ENCODE measurements at places on chromosomes 6 and 20. TPM values are rescaled to one million over a fixed set of nuclear protein-coding genes. Genes with fewer than 3 reads are reported as not detected.

- DNase-seq: no peak
These were observed 1.4 kb downstream of the DEFB132 start for GRCh38 chr20:258963-259362.

DNA sequence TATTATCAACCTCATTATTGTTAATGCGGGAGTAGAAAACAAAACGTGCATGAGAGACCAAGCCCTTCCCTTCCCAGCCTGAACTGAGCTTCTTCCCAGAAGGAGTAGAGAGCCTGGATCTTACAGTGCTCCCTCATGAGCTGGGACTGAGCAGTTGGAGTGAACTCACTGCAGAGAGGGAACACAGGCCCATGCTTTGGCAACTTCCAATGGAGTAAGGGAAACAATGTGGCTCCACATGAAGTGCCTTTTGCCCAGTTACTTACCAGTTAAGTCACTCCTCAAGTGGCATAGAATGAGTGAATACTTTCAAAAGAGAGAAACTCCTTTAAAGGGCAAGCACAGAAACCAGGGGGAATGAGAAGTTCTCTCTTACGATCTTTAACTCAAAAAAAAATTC, 12.4 kb downstream of the FHL5 start:
- no peak for DNase-seq

DNA sequence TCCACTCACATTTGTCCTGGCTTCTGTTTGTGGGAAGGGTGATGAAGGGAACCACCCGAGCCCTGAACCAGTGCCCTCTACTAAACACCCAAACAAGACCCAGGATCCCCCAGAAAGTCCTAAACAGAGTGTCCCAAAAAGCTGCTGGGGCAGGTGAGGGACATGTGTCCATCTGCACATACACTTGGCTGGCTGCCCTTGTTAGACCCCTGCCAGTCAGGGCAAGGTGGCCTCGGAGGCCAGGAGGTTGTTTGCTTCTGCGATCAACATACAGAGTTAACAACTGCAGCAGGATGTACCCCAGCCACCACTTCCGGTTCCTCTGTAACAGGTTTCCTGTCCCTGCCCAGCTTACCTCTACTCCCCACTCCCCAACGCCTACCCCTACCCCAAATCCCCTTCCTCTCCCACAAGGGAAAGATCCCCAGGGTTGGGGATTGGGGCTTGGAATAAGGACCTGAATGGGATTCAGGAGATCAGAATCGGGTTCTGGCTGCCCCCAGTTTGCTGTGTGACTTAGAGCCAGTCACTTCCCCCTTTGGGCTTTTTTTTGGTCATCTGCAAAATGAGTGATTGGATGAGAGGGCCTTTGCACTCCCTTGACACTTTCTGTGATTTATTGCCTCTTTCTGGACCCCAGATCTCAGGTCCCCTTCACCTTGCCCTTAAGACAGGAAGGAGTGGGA, 13.9 kb downstream of the DEF6 start:
- DNase-seq: no peak

Gene RBBP8NL
- not detected for total RNA-seq

- no peak for DNase-seq
These were observed 6.1 kb downstream of the PTPRT start for GRCh38 chr20:43183536-43184070.

Gene ME1
- 19.6 TPM for total RNA-seq

DNA sequence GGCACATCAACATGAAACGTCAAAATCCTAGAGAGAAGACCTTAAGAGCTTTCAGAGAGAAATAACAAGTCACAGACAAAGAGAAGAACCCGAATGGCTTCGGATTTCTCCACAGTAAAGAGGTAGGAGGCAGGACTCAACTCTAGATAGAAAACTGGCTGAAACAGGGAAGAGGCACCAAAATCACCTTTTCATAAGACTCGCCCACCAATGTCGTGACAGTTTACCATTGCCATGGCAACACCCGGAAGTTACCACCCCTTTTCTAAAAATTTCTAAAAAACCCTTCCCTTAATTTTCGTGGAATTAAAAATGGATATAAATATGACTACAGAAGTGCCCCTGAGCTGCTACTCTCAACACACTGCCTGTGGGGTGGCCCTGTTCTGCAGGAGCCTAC, 12.3 kb upstream of the DEFB121 start:
- no peak for DNase-seq

Gene POLH
- 13.4 TPM for total RNA-seq

GRCh38 chr6:40325041-40325440, 262.1 kb downstream of the LRFN2 start:
- DNase-seq: no peak

- no peak for DNase-seq
These were observed 714.8 kb downstream of the EPM2A start for GRCh38 chr6:145020543-145020942.

GRCh38 chr6:62283365-62283764, 2.7 kb downstream of the KHDRBS2 start:
- no peak for DNase-seq

- DNase-seq: no peak
These were observed 13.5 kb upstream of the DAAM2 start for GRCh38 chr6:39778581-39779255.

- DNase-seq: no peak
These were observed 127.5 kb downstream of the SOBP start for GRCh38 chr6:107617341-107617932.

- no peak for DNase-seq
These were observed 1235.5 kb upstream of the CITED2 start for GRCh38 chr6:140609956-140610355.

- no peak for DNase-seq
These were observed 108.6 kb upstream of the DUSP22 start for GRCh38 chr6:183668-184067.

Gene ADGRF5
- total RNA-seq: 22.3 TPM

DNA sequence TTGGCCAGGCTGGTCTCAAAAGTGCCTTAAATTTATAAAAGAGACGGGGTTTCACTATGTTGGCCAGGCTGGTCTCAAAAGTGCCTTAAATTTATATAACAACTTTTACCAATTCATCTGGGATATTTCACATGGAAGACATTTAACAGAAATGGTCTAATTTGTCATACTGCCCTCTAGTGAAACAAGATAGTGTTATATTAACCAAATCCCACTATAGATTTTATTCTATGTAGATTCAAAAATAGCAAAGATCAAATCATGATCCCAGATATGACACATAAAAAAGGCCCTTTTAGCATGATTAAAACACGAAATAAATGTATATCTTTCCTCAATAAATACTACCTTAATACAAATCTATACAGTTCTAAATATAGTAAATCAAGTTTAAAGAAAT, 102.8 kb upstream of the TFAP2D start:
- DNase-seq: no peak

GRCh38 chr6:107490566-107491137, 735 bp downstream of the SOBP start:
- DNase-seq: no peak

DNA sequence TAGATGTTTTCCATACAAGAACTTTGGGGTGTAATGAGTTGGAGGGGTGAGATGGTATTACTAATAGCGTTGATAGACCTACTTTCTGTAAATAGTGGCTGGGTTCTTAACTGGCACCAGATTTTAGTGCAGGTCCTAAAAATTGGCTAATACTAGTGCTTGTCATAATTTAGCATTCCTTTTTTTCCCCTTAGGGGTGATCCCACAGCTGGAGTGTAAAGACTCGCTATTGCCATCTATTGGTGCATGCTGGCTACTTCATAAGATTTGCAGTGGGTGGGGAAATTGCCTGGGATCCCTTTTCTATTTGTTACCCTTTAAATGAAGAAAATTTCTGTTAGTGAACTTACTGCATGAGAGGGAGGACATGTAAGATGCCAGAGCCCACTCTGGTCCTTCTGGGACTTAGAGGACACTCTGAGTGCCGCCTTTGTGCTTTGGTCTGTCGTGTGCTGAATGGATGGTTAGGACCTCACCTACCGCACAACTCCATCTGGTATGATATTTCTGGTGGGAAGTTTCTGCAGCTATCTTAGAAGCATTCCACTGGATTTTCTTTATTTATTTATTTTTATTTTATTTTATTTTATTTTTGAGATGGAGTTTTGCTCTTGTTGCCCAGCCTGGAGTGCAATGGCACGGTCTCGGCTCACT, 195.5 kb downstream of the JARID2 start:
- DNase-seq: peak; percentile 59

DNA sequence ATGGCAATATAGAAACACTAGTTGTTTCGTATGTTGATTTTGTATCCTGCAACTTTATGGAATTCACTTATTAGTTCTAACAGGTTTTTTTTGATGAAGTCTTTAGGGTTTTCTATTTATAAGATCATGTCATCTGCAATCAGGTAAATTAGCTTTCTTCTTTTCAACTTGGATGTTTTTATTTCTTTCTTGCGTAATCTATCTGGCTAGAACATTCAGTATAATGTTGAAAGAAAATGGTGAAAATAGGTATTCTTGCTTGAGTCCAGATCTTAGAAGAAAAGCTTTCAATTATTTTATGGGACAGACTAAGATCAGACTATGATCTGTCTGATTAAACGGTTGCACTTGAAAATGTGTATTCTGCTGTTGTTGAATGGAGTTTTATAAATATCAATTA, 820.8 kb upstream of the ADGRB3 start:
- no peak for DNase-seq

GRCh38 chr20:10218536-10219451, at the start of gene SNAP25:
SNAP25 (plus strand) TSS chr20:10218830; CDS start chr20:10275492, 56,662 bp downstream.
- DNase-seq: peak; percentile 88

Gene RRBP1
- total RNA-seq: 159 TPM

GRCh38 chr6:106162921-106163320, 76.8 kb downstream of the PRDM1 start:
- no peak for DNase-seq

DNA sequence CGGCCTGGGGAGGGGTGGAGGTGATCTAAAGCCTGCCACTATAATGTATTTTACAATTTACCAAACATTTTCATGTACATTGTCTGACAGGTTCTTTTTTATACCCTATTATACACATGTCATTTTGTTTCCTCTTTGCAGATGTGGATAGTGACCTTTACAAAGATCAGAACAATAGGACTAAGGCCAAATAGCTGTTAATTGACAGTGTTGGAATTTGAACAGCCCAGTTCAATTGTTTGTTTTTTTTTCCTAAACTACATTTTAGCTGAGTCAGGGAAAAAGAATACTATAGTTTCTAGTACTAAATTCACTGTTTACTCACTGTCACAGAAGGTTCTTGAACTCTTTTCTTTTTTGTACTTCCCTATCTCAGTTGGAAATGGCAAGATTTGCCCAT, 40.2 kb downstream of the PGM3 start:
- no peak for DNase-seq

Gene LPA
- 0.43 TPM for total RNA-seq

Gene RSPH4A
- total RNA-seq: 2.5 TPM

GRCh38 chr6:168313431-168314011, 6.1 kb downstream of the DACT2 start:
- no peak for DNase-seq

Gene BCLAF1
- total RNA-seq: 174 TPM

DNA sequence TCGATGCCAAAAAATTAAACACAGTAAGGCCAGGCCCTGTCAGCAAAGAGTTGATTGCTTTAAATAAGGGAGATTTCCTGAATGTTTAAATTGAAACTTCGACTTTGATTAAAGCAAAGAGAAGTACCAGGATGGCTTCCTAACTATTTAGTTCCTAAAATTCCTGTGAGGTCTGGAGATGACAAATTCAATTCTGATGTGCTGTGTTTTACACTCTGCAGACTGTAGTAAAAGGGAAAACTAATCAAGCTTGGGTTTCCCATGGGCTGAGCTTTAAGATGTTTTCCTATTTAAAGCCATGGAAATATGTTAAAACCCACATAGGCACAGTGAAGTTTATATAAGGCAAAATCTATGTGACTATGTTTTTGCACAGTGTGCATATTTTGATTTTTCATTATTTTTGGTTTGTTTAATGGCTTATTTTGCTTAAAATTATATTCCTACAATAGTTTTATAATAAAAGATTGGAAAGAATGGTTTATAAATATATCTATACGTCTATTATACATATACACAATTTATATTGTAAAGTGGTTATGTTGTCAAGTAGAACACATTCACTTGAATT, 198.5 kb upstream of the EYA4 start:
- DNase-seq: no peak

All from ovary (tissue), 10 donors.